ENCODE measurements at places on chromosomes 3 and 15.

DNA sequence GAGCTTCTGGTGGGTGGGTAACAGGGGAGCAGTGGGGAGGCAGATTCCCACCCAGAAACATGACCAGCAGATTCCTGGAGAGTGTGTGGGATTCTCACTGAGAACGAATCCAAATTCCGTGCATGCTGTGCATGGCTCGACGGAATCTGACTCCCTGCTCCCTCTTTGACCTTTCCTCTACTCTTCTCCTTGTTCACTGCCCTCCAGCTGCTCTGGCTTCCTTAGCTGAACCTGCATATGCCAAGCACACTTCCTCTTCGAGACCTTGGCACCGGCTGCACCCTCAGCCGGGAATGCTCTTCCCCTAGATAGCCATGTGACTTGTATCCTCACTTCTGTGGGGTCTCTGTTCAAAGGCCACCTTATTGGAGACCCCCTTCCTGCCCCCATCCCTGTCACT lies 6.3 kb downstream of the INSYN1 start:
- no peak for DNase-seq

GRCh38 chr3:150737874-150738679 lies 24.9 kb downstream of the SIAH2 start:
- DNase-seq = peak; percentile 45

DNA sequence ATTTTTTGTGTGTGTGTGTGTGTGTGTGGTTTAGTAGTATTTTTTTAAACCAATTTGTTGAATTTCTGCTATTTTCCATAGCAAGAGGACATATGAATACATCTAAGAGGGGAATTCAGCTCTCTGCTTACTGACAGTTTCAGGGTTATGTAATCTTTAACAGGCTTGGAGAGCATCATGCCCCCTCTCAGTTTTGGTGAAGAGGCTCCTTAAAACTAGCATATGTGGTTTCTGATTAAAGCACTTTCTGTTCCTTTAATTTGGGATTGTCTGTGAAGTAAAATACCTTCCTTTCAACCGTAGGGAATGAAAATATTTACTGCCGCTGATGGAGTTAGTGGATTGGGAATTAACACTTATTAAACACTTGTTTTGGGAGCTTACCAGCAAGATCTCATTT lies 19.4 kb upstream of the NFKBIZ start:
- DNase-seq = no peak

DNA sequence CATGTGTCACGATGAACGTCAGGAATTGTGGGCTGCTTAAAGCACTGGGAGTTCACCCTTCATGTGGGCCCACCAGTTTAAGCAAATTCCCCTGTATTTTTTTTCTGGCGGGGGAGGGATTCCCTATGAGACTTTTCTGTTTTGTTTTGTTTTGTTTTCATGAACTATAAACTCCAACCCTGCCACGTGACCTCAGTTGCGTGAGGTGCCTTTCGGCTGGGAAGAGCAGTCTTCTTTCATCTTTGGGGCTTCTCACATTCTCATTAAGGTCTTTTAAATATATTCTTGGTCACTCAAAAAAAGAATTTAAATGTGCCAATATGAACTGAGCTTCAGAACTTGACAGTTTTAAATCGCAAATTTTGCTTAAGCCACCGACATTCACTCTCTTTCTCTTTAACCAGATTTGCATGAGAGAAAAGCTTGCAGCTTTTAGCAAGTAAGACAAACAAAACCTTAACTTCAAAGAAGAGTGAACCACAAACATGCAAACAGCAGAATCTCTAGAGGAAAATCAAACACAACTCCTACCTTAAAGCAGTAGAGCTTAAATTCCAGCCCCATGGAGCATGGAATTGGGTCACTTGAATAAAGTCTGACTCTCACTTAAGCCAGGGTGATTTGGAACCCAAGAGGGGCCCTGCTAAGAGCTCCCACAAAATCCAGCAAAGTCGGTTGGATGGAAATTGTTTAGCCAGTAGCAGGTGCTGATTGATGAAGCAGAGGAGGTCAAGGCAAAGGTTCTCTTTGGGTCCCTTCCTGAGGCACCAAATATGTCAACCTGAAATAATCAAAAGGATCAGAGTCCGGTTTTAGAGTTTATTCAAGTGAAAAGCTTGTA lies 699.8 kb upstream of the GBE1 start:
- no peak for DNase-seq

DNA sequence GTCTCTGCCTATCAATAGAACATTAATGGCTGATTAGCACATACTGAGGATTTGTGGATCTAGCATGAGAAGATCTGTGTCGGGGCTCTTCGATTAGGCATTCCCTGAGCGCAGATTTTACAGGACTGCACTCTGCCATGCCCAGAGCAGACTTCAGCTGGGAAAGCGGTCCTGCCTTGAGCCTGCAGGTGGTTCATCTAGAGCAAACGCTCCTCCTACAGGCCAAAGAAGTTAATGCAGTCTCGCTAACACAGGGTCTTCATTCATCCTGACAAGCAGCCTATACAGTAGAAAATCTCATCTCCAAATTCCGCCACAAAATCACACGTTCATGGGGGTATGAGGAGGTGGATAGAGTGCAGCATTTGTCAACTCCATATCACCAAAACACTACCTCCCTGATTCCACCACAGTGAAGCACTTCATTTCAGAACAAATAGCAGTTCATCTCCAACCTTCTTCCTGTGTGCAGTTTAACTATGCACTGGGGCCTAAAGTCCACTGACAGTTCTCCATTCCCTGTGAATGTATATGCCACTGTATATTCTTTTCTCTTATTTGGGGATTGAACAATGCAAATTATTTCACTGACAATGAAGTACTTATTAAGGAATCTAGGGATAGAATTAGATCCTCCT lies 405.8 kb downstream of the IGSF11 start:
- DNase-seq = peak; percentile 2

DNA sequence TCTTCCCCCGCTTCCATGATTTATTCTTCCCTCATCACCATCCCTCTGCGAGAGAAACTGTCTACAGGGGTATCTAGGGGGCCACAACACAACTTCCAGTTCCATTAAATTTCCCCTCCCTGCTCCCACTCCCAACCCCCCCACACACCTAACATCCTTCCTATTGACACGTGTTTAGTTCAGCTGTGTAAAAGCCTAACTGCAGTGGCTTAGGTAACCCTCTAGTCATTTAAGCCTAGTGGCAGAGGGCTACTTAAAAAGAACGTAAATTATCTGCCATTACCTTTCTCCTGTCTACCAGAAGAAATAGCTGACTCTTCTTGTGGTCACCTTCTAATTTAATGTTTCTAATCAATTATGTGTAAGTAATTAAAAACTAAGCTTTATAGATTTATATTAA lies 56.3 kb downstream of the ZNF148 start:
- no peak for DNase-seq

DNA sequence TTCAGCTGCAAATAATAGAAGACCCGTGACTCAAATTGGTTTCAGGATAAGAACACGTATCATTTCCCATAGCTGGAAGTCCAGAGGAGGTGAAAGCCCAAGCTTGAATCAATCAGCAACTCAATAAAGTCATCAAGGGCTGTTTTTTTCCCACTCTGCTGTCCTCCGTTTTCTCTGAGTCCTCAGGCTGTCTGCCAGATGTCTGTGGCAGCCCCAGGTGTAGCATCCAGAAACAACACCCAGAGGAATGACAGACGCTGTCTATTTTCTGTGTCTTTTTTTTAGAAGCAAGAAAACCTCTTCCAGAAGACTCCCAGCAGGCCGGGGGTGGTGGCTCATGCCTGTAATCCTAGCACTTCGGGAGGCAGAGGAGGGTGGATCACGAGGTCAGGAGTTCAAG lies 204.4 kb downstream of the FAM43A start:
- DNase-seq = no peak

DNA sequence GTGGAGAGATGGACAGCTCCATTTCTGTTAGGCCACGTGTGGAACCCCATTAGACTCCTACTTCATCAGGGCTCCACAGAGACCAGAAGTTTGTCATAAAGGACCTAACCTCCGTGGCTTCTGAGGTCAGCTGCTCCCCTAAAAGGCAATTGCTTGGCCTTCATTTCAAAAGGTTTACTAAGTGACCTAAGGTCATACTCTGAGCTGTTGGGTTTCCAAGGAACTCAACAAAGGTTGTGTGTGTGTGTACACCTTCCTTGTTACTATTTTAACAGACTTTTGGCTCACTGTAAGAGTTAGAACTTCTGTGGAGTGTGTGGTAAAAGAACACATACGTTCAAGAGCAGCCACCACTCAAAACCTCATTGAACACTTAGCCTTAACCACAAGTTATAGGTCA lies 73.9 kb downstream of the SEC22A start:
- no peak for DNase-seq

DNA sequence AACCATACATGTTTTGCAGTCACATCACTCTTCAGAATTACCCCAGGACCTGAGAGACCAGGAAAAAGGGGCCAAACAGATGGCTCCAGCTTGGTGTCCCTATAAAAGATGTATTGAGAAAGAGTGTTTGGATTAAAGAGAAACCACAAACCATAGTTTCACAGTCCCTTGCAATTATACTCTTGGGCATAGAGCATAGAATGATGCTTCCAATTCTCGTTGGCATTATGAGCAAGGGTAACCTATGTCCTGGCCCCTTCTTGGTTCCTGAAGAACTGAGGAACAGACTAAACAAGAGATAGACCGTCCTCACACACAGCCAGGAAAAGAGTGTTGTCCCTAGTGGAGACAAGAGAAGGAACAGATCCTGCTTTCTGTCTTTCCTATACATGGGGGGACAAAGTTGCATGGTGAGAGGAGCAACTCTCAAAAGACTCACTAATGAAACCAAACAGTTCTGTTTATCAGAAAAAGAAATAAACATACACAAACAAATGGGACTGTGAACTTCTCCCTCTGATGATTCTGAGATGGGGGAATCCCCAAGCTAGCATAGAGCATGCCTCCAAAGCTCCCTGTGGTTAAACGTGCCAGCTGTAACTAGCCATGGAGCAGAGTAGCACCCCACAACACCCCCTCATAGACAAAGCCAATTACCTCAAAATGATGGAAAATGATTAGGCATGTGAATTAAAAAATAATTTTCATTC lies 908.6 kb downstream of the NTRK3 start:
- no peak for DNase-seq

- DNase-seq = no peak
These were observed 43.0 kb downstream of the LRRC49 start for GRCh38 chr15:70935631-70936030.

DNA sequence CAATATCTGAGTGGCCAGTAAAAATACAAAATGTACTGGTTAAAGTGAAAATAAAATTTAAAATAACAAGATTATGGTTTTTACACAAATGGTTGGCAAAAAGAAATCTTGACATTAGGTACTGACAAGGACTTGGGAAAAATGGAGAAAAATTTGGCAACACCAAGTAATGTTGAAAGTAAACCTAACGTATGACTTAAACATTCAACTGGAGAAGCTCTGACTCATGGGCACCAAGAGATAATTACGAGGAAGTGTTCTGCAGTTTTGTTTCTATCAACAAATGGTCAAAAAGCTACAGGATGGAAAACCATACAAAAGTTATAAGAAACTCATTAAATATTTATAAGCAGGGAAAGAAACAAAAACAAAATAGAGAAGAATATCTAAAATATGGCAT lies 177.7 kb downstream of the ZNF385D start:
- no peak for DNase-seq

GRCh38 chr15:34821831-34822230 lies 26.5 kb upstream of the ACTC1 start:
- DNase-seq = no peak

DNA sequence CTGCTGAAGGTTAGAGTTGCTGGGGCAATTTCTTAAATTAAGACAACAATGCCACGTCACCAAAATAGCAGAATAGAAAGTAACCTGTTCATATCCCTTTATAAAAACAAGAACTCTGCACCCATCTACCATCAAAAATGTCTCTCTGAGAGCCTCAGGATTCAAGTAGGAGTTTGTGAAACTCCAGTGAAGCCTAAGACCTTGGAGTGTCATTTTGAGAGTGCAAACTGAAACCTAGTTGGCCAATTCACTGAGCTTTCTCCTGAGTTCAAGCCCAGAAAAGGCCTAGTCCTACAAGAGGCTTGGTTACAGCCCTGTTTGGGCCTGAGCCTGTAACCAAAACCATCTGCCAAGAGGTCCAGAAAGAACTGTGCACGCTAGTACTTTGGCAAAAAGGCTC lies 335.1 kb downstream of the EFHB start:
- DNase-seq = no peak

- DNase-seq = no peak
These were observed 9.8 kb upstream of the ANKDD1A start for GRCh38 chr15:64901914-64902313.

- no peak for DNase-seq
These were observed 52.1 kb downstream of the TFG start for GRCh38 chr3:100761211-100761942.

DNA sequence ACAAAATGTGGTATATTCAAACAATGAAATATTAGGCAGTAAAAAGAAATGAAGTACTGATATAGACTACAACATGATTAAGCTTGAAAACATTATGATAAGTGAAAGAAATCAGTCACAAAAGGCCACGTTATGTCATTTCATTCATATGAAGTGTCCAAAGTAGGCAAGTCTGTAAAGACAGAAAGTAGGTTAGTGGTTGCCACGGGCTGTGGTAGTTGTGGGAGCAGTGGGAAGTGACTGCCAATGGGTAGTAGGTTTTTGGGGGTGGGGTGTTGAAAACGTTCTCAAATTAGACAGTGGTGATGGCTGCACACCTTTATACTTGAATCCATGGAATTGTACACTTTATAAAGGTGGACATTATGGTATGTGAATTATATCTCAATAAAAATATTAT lies 12.1 kb downstream of the GALNT15 start:
- no peak for DNase-seq

GRCh38 chr3:128504963-128505730 lies 12.1 kb upstream of the GATA2 start:
- DNase-seq = no peak

- no peak for DNase-seq
These were observed 7.1 kb downstream of the RMDN3 start for GRCh38 chr15:40747685-40748631.

- DNase-seq = no peak
These were observed 26.3 kb downstream of the FBXO22 start for GRCh38 chr15:75929799-75930565.

GRCh38 chr3:184602372-184603150 lies 41.0 kb downstream of the EPHB3 start:
- no peak for DNase-seq

DNA sequence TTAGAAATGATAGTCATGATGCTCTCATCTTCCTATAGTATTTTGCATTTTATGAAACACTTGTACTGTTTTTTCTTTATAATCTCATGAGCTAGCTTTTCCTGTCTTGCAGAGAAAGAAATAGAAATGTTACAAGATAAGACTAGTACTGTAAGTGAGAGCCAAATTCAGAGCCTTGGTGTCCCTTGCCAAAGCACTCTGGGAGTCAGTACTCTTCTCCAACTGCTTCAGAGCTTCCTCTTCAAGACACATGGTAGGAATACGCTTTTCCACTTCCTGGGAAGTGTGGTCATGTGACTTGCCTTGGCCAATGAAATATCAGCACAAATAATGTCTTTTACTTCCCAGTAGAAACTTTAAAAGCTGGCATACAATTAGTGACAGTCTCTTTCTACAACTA lies 112.4 kb downstream of the SEMA6D start:
- DNase-seq = no peak

DNA sequence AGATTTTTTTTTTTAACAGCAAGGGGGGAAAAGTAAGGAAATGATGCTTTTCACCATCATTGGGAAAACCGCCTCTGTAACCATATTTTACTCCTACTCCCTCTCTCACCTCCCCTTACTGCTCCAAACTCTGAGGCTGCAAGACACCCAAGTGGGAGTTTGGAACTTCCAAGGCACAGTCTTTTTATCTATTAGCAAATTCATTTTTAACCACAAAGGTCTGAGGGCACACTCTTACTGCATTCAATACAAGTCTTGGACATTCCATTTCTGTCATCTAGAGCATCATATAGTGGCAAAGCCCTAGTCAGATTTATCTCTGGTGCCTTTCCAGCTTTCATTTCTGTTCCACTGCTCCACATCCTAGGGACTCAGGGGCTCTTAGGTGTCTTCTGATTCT lies 13.2 kb downstream of the FAM162A start:
- no peak for DNase-seq
